ENCODE measurements at places on chromosomes 5 and 9.

DNA sequence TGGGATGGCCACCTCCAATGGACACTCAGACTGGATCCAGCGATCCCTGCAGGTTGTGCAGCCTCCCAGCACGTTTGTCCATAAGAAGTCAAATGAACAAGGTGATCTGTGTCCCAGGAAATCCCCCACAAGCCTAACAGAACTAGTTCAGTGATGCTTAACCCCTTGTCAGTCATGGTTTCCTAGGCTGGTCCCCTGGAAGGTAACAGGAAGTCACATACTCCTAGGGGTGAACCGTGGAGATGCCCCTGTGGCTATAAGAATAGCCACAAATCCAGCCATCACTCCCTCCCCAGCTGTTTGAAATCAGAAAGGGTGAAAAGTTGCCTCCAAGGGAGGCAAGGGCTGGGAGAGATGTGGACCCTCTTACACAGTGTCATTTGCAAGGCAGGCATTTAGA, 22.5 kb downstream of the PAX5 start:
- no peak for DNase-seq

GRCh38 chr5:26948921-26949320, 89.5 kb downstream of the CDH9 start:
- no peak for DNase-seq

DNA sequence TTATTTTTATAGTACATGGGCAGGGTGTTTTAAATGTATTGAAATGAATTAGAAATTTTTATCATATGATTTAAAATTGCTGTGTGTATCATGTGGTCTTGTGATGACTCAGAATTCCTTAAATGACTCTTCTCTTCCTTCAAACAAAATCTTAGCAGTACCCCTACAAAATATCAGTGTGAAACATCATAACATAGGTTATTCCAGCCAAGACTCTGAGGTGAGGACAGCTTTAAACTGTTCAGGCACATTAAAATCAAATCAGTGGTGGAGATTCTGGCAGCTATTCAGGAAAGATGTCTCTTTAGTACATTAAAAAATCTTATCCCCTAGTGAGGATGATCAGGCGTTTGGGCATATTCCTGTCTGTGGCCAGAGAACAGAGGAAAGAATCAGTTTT, 174.0 kb downstream of the MAN2A1 start:
- DNase-seq, result no peak

DNA sequence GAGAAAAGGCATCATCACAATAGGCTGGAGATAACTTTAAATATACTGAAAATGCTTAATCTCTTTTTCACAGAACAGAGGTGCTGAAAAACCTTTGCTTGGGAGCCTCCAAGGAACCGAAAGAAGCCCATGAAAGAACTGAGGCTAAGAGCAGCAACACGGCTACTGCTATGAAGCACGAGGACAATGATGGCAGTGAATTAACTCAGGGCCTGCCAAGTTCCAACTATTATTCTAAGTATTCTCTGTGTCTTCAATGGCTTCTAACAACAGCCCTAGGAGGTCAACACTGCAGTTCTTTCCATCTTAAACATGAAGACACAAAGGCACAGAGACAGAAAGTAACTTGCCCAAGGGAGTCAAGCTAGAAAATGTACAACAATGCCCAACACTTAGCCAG, 293.0 kb upstream of the DAP start:
- DNase-seq, result no peak

DNA sequence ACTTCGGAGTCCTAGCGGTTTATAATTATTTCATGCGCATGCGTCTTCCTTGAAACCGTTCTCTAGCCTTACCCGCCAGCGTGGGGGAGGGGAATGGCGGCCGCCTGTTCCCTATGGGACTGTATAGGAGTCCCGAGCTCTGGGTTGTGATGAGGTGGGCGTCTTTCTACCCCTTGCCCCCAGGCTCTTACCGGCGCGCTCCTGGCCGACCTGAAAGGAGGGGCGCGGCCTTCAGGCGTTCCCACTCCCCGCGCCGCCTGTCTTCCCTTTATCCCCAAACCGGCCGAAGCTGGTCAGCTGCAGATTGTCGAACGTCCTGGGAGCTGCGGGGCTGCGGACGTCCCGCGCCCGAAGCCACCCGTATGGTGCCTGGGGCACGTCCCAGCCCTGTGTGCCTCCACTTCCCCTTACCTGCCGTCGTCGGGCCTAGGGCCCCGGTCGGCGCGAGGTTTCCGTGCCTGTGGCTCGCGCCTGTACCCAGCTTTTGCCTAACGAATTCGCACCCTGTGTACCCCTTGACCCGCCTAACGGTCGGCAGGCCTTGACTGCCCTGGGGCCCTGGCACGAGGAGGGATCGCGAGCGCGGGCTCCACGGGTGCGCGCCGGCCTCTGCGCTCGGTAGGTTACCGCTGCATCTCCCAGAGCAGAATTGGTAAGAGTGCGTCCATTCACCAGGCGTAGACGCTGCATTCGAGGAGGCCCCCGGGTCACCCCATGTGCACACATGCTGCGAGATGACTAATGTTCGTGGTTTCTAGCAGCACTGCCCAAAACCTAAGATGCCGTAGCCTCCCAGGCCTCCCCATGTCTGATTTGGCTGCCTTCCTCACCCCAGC, 653 bp upstream of the HNRNPH1 start:
- DNase-seq, result no peak

- DNase-seq, result no peak
These were observed 105.2 kb downstream of the CDK5RAP2 start for GRCh38 chr9:120474591-120475243.

DNA sequence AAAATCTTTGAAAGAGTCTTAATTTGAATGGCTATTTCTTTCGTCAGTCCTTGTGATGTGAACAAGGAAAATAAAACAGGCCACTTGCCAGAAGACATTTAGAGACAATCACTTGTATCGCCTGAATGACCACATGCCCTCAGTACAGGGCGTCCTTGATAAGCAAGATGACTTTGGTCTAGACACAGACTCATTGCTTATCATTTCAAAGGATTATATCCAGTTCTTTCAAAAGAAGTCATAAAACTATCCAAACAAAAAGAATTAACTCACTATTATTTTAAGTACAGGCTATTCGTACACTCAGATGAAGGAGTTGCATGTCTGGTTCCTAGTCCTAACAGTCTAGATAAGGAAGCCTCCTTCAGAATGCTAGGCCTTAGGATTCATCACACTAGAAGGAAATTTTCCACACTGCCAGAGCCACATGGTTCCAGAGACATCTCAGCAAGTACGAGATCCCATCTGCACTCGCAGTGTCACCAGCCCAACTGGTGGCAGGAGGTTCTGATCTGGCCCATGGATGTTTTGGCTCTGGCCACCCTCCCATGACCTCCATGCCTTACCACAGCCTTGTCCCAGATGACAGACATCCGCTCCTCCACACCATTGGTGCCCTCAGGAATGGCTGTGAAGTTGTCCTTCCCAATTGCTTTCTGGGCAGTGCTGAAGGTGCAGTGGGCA, 109.6 kb downstream of the DPYSL3 start:
- no peak for DNase-seq

- DNase-seq, result peak; percentile 6
These were observed 146.7 kb downstream of the MAST4 start for GRCh38 chr5:66742896-66743247.

GRCh38 chr9:85645909-85646627, 95.7 kb downstream of the AGTPBP1 start:
- no peak for DNase-seq

DNA sequence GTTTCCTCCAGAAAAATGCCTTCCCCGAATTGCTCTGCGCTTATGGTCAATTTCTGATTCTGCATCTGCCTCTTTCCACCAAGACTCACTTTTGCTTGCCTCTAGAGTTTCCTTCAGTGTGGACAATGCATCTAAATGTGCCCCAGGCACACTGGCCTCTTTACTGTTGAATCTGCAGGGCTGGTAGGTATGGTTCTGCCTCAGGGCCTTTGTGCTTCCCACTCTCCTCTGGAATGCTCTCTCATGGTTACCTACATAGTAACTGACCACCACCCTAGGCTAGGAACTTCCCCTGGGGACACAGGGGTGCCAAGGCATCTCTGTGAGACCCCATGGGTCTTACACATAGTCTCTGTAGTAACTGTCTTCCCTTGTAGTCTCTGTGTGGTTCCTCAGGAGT, 1258.6 kb downstream of the CDH12 start:
- DNase-seq, result no peak

DNA sequence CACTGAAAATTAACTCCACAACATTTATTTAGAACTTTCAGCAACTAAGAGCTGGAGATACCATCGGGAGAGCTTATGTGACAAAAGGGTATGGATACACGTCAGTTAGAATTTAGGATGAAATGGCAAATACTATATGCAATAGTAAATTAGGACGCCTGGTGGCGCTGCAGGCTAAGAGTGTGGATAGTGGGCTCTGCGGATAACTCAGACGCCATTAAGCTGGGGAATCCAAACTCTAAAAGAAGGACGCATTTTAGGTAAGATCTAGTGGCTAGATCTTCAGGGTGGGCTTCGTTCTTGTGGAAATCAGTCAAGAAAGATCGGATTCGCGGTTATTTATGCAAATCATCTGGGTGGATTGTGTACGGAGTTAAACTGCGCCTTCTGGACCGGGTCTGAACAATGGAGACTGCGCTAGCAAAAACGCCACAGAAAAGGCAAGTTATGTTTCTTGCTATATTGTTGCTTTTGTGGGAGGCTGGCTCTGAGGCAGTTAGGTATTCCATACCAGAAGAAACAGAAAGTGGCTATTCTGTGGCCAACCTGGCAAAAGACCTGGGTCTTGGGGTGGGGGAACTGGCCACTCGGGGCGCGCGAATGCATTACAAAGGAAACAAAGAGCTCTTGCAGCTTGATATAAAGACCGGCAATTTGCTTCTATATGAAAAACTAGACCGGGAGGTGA, at the start of gene PCDHB5:
TSS of gene PCDHB5 (plus strand) at position 177 of the 688 bp plus-strand sequence. CDS start at position 406, 229 bp downstream.
- DNase-seq, result no peak

DNA sequence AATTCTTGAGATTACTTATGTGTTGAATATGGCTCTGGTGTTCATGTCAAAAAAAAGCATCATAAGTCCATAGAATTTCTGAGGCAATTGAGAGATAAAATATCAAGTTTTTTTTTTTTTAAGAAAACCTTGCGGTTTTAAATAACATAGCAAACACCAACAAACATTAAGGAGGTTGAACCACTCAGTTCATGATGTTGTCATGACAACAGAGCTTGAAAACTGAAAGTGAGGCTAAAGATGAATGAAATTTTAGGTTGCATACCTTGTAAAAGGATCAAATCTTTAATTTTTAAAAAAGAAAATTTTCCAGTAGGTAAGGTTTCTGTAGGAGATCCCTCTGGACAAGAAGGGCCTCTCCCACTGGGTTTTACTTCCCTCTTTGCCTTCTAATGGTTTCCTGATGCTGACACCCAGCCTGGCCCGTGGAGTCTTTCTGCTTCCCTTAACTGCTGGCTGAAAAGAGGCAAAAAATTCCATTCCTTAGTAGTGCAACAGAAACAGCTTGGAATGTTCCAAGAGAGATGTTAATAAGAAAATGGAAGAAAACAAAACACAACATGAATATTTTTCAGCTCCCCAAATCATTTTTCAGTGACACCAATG, 60.0 kb upstream of the FER start:
- no peak for DNase-seq

DNA sequence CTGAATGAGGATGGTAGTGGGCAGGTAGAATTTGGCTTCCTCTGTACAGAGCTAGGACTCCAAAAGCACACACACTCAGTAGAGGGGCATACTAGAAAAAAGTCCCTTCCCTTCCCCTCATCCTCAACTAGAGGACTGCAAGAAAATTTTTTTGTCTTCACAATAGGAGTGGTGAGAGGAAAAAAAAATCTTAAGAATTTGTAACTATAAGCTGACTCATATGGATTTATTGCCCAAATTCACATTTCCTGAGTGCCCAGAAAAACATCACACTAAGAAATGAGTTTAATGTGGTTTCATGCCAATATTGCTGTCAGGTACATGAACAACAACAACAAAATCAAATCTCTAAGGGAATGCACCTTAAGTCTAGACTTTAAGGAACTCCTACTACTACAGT, 43.7 kb downstream of the RANBP6 start:
- no peak for DNase-seq

- no peak for DNase-seq
These were observed 467.7 kb upstream of the MEF2C start for GRCh38 chr5:89350684-89351083.

DNA sequence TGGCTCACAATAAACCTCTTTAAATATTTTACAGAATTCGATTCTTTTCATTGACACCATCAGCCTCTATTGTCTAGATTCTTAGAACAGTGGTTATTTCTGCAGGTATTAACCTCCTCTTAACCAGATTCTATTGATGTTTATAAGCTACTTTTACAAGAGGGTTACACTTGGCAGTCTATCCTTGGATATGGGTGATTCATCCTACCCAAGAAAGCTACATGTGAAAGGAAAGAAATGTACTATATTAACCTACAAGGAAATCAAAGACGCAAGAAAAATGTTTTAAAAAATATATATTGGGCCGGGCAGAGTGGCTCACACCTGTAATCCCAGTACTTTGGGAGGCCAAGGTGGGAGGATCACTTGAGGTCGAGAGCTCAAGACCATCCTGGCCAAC, 16.7 kb downstream of the SLC25A25 start:
- DNase-seq, result no peak

GRCh38 chr5:134524826-134525682, at the start of gene JADE2:
Gene JADE2, plus strand, starts transcription at chr5:134525670. Its CDS starts 10,188 bp downstream, at chr5:134535858.
- DNase-seq, result peak; percentile 31

DNA sequence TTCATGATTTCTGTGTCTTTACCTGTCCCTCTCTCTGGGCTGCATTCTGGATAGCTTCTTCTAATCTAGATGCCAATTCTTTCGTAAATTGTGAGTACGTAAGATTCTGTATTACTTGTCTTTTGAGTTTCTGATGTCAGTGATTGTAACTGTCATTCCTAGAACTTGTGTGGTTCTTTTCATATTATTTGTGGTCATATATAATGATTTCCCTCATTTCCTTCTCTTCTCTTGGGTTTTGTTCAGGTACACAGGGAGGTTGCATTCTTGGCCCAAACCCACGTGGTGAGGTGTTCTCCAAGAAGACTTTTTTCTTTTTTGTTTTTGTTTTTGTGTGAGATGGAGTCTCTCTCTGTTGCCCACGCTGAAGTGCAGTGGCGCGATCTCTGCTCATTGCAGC, 13.8 kb downstream of the UGCG start:
- DNase-seq, result no peak

- DNase-seq, result no peak
These were observed 352.9 kb downstream of the CDH10 start for GRCh38 chr5:24291916-24292315.

DNA sequence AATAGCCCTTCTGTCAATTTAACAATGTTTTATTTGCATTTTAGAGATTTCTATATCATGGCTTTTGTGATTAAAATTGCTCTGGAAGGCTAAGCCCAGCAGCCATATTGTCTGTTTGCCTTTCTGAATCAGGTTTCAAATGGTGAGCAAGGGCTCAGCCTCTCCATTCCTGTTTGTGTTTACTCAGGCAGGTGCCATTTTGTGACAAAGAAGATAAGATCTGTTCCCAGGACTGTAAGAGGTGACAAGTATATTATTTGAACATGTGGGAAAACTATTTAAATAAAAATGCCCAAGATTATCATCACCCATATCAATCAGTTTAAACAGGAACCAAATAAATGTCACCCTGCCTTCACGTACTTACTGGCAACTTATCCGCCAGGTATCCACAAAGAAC, 641.3 kb upstream of the KLF4 start:
- no peak for DNase-seq

All from KG1 (cell line).